ENCODE measurements at places on chromosomes 6 and 20. TPM values are rescaled to one million over a fixed set of nuclear protein-coding genes. Genes with fewer than 3 reads are reported as not detected.

GRCh38 chr20:50403565-50404418 lies 106.4 kb upstream of the PTPN1 start:
- DNase-seq: no peak
- no peaks in the 10 kb centered on the region for H3K4me1 ChIP-seq
- H3K27me3 ChIP-seq: no peaks in the 10 kb centered on the region
- H3K27ac ChIP-seq: no peak overlapping the region

Gene HMGA1
- 40.8 TPM for polyA plus RNA-seq

Gene ARMH2
- 0.55 TPM for polyA plus RNA-seq

Gene SAPCD1
- polyA plus RNA-seq: not detected

- H3K27me3 ChIP-seq: no peaks in the 10 kb centered on the region
- H3K4me3 ChIP-seq: no peak overlapping the region
- H3K4me1 ChIP-seq: peaks cover 9% of the 10 kb centered on the region
- H3K27ac ChIP-seq: no peak overlapping the region
- DNase-seq: no peak
These were observed 85.9 kb downstream of the SYNJ2 start for GRCh38 chr6:158067436-158068015.

GRCh38 chr20:54678253-54678652 lies 202.9 kb downstream of the DOK5 start:
- no peaks in the 10 kb centered on the region for H3K4me1 ChIP-seq
- DNase-seq: no peak
- H3K27me3 ChIP-seq: no peaks in the 10 kb centered on the region
- H3K36me3 ChIP-seq: no peaks in the 10 kb centered on the region
- no peak overlapping the region for H3K27ac ChIP-seq

GRCh38 chr20:46359233-46359751 lies 47.1 kb downstream of the ELMO2 start:
- H3K36me3 ChIP-seq: peaks cover 28% of the 10 kb centered on the region
- H3K27me3 ChIP-seq: no peaks in the 10 kb centered on the region
- no peak overlapping the region for H3K27ac ChIP-seq
- DNase-seq: no peak
- peaks cover 78% of the 10 kb centered on the region for H3K4me1 ChIP-seq
- no peak overlapping the region for H3K4me3 ChIP-seq

Gene NCOA6
- polyA plus RNA-seq: 0.60 TPM

Gene PPP1R16B
- 36.7 TPM for polyA plus RNA-seq

DNA sequence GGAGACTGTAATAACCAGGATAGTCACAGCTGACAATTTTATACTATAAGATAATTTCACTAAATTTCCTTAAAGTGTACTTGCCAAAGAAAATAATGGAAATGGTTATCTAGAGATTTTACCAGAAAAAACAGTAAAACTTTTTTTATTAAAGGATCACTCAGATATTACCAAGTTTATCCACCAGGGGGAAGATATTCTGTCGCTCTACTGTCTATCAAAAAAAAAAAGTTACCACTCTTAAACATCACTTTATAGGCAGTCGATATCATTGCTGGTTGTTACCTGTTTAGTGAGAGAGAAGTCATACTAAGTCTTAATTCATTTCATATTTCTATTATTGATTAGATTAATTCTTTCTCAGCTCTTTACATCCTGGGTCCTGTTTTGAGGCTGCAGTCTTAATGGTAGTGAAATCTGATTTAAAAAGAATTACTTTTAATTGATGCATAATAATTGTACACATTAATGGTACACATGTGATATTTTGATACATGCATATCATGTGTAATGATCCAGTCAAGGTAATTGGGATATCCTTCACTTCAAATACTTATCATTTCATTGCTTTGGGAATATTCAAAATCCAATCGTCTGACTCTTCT lies 18.9 kb downstream of the L3MBTL3 start:
- H3K4me3 ChIP-seq: no peak overlapping the region
- H3K36me3 ChIP-seq: no peaks in the 10 kb centered on the region
- peak; percentile 28 for DNase-seq
- peaks cover 54% of the 10 kb centered on the region for H3K4me1 ChIP-seq
- H3K27me3 ChIP-seq: no peaks in the 10 kb centered on the region
- no peak overlapping the region for H3K27ac ChIP-seq

- H3K36me3 ChIP-seq: no peaks in the 10 kb centered on the region
- H3K4me1 ChIP-seq: no peaks in the 10 kb centered on the region
- no peak for DNase-seq
- H3K27ac ChIP-seq: no peak overlapping the region
- no peak overlapping the region for H3K4me3 ChIP-seq
These were observed 605.4 kb upstream of the SLC35B3 start for GRCh38 chr6:9040718-9041117.

GRCh38 chr20:53303413-53303760 lies 290.3 kb downstream of the ZNF217 start:
- no peak overlapping the region for H3K4me3 ChIP-seq
- no peaks in the 10 kb centered on the region for H3K27me3 ChIP-seq
- no peaks in the 10 kb centered on the region for H3K36me3 ChIP-seq
- H3K27ac ChIP-seq: no peak overlapping the region

Gene ZSCAN23
- not detected for polyA plus RNA-seq

DNA sequence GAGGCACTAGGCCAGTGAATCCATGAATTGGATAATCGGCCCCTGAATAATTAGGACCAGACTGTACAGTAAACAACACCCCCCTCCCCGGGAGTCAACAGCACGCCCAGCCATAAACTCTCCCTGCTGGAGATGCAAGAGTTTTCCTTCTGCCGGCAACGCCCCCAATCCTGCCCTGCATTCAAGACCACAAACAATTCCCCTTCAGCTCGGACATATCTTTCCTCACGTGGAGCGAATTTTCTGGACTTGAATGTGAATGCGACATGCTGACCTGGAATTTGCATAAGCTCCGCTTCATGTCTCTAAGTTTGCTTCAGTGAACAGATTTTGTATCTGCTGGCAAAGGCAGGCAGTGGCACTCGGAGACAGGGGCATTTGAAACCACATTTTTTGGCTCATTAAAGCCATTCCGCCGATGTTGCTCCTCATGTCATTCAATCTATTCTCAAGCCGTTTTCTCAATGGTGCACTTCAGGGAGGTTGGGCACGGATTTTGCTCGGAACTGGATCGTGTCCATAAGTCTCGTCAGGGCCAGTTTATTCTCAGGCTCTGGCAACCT lies 38.0 kb upstream of the GMPR start:
- H3K4me1 ChIP-seq: no peaks in the 10 kb centered on the region
- H3K4me3 ChIP-seq: no peak overlapping the region
- no peaks in the 10 kb centered on the region for H3K27me3 ChIP-seq
- no peak for DNase-seq
- H3K36me3 ChIP-seq: no peaks in the 10 kb centered on the region
- no peak overlapping the region for H3K27ac ChIP-seq

GRCh38 chr6:120410586-120410985 lies 923.7 kb downstream of the TBC1D32 start:
- H3K4me3 ChIP-seq: no peak overlapping the region
- no peak for DNase-seq
- H3K27me3 ChIP-seq: no peaks in the 10 kb centered on the region
- no peak overlapping the region for H3K27ac ChIP-seq

DNA sequence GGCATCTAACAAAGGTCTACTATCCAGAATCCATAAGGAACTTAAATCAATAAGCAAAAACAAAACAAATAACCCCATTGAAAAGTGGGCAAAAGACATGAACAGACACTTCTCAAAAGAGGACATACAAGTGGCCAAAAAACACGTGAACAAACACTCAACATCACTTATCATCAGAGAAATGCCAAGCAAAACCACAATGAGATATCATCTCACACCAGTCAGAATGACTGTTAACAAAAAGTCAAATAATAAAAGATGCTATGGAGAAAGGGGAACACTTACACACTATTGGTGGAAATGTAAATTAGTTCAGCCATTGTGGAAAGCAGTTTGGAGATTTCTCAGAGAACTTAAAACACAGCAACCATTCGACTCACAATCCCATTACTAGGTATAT lies 19.4 kb upstream of the VNN1 start:
- H3K27ac ChIP-seq: no peak overlapping the region
- H3K4me1 ChIP-seq: no peaks in the 10 kb centered on the region
- H3K27me3 ChIP-seq: no peaks in the 10 kb centered on the region
- H3K36me3 ChIP-seq: no peaks in the 10 kb centered on the region

DNA sequence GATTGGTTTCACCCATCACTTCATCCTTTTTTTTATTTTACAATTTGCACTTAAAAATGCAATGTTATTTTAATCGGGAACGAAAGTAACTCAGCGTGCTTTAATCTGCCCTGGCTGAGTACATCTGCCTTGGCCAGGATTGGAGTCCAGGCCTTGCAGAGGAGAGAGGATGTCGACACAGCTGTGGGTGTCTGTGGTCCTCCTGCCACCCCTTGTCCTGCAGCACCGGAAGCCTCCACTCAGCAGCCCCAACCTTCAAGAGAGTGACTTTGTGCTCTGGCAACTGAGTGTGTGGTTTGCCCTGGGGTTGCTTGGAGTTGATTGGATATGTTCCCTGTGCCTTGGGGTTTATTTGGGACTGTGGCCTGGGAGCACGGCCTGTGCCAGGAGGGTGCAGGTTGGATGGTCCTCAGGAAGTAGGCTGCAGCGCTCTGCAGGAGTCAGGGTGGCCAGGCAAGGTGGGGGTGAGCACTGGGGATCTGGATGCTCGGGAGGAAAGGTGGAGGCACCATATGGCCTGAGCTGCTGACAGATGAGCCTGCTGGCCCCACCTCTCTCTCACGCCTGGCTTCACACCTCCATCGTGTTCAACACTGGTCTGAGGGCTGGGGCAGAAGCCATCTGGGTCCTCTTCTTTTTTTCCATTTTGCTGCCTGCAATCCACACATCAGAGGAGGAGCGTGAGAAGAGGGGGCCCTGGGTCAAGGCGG lies 4.3 kb downstream of the MYT1 start:
- no peak overlapping the region for H3K4me3 ChIP-seq
- no peaks in the 10 kb centered on the region for H3K4me1 ChIP-seq
- no peak overlapping the region for H3K27ac ChIP-seq
- no peaks in the 10 kb centered on the region for H3K36me3 ChIP-seq
- H3K27me3 ChIP-seq: peaks cover 3% of the 10 kb centered on the region

DNA sequence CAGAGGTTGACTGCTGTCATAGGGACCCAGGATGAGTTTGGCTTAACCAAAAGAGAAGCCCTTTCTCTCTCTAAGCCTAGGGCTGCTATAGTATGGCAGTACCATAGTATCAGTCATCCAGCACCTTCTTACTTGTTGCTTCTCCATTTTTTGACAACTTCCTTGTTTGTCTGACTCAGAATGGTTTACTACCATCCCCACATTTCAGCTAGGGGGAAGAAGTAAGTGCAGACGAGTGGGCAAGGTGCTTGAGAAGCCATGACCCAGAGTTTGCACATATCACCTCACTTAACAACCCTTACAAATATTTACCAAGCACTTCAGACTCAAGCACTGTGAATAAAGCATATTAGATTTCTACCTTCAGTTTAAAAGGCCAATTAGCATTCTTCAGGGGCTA lies 289.9 kb upstream of the TSHZ2 start:
- no peak overlapping the region for H3K4me3 ChIP-seq
- DNase-seq: no peak
- no peak overlapping the region for H3K27ac ChIP-seq
- H3K4me1 ChIP-seq: no peaks in the 10 kb centered on the region
- H3K27me3 ChIP-seq: no peaks in the 10 kb centered on the region

GRCh38 chr6:96563853-96564252 lies 925 bp downstream of the FHL5 start:
- H3K27ac ChIP-seq: no peak overlapping the region
- no peaks in the 10 kb centered on the region for H3K36me3 ChIP-seq
- H3K4me3 ChIP-seq: no peak overlapping the region
- H3K27me3 ChIP-seq: no peaks in the 10 kb centered on the region

DNA sequence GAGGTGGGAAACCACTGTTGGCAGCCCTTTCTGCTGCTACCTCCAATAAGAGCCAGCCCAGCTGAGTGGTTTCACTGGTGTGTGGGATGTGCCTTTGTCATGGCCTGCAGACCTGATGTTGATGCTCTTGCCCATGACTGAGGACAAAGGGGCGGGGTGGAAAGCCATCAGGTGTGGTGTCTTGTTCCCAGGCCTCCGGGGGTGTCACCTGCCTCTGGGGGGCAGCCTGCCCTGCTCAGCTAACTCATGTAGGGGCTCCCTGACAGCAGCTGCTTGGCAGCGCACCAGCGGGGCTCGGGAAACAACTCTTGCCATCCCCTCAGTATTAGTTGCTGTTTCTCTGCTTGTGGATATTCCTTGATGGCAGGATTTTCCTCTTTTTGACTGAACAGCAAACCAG lies 91.3 kb downstream of the LYRM2 start:
- H3K4me3 ChIP-seq: no peak overlapping the region
- H3K36me3 ChIP-seq: no peaks in the 10 kb centered on the region
- DNase-seq: no peak
- no peaks in the 10 kb centered on the region for H3K4me1 ChIP-seq

DNA sequence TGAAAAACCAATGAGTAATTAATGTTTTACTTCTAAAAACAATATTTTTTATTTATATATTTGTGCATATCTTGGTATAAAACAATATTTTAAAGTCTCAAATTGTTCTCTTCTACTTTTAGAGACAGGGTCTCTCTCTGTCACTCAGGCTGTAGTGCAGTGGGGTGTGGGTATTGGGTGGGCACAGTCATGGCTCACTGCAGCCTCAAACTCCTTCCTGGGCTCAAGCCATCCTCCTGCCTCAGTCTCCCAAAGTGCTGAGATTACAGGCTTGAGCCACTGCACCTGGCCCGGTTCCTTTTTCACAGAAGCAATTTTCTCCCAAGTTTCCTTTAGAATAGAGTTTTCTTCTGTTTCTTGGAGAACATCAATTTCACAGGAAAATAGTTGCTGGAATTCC lies 102.8 kb downstream of the TMEM242 start:
- no peak overlapping the region for H3K27ac ChIP-seq
- H3K27me3 ChIP-seq: no peaks in the 10 kb centered on the region
- no peaks in the 10 kb centered on the region for H3K36me3 ChIP-seq
- H3K4me1 ChIP-seq: peaks cover 38% of the 10 kb centered on the region
- H3K4me3 ChIP-seq: no peak overlapping the region

GRCh38 chr6:84521511-84521910 lies 242.9 kb downstream of the TBX18 start:
- DNase-seq: no peak
- H3K4me3 ChIP-seq: no peak overlapping the region
- H3K36me3 ChIP-seq: no peaks in the 10 kb centered on the region
- H3K4me1 ChIP-seq: no peaks in the 10 kb centered on the region

- H3K4me1 ChIP-seq: peaks cover 13% of the 10 kb centered on the region
- H3K27me3 ChIP-seq: no peaks in the 10 kb centered on the region
- DNase-seq: peak; percentile 54
- peak overlapping the region; percentile 15 for H3K4me3 ChIP-seq
- no peak overlapping the region for H3K27ac ChIP-seq
- H3K36me3 ChIP-seq: no peaks in the 10 kb centered on the region
These were observed 51.2 kb upstream of the RNF182 start for GRCh38 chr6:13873288-13874190.

Gene ENPP1
- polyA plus RNA-seq: 0.03 TPM

Gene TCF21
- not detected for polyA plus RNA-seq

Gene GJA10
- not detected for polyA plus RNA-seq

GRCh38 chr6:77764364-77764763 lies 111.5 kb downstream of the MEI4 start:
- no peaks in the 10 kb centered on the region for H3K36me3 ChIP-seq
- no peak overlapping the region for H3K27ac ChIP-seq
- no peaks in the 10 kb centered on the region for H3K4me1 ChIP-seq

- no peaks in the 10 kb centered on the region for H3K27me3 ChIP-seq
- H3K4me1 ChIP-seq: no peaks in the 10 kb centered on the region
- no peak overlapping the region for H3K4me3 ChIP-seq
- H3K36me3 ChIP-seq: no peaks in the 10 kb centered on the region
These were observed 305.4 kb downstream of the FARS2 start for GRCh38 chr6:5566718-5567117.

GRCh38 chr6:123515715-123516114 lies 121.0 kb downstream of the TRDN start:
- no peaks in the 10 kb centered on the region for H3K36me3 ChIP-seq
- no peaks in the 10 kb centered on the region for H3K4me1 ChIP-seq
- DNase-seq: no peak
- H3K27ac ChIP-seq: no peak overlapping the region
